CD4-positive, alpha-beta T cell treated with Interleukin-2 at 100 ng/mL for 4 hours (primary cell): ENCODE measurements at places on chromosomes 16 and 17.
A peak's percentile ranks its signal among the peaks of the same experiment; 100 is the strongest.

GRCh38 chr17:49985310-49985990 is 9.6 kb downstream of the DLX3 start:
- DNase-seq: no peak

GRCh38 chr17:47404006-47404405 is 80.3 kb downstream of the EFCAB13 start:
- DNase-seq: no peak

DNA sequence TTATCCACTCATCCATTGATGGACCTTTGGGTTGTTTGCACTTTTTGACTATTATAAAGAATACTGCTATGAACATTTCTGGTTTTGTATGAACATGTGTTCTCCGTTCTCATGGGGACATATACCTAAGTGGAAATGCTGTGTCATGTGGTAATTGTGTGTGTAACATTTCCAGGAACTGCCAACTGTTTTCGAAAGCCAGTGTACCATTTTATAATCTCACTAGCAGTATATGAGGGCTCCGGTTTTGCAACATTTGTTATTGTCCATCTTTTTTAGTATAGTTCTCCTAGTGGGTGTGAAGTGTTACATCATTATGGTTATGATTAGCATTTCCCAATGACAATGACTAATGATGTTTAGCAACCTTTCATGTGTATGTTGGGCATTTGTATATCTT is 5.1 kb upstream of the TRIM25 start:
- DNase-seq: peak; percentile 20

GRCh38 chr17:76500074-76500746 is 1.0 kb downstream of the RHBDF2 start:
- no peak for DNase-seq

GRCh38 chr17:22570144-22570845 is 878.0 kb downstream of the KCNJ18 start:
- no peak for DNase-seq

GRCh38 chr16:28186752-28187151 is 25.0 kb downstream of the XPO6 start:
- DNase-seq: peak; percentile 56

GRCh38 chr17:18946536-18946935 is 5.4 kb upstream of the SLC5A10 start:
- DNase-seq: no peak
